Caki2 (cell line): ENCODE measurements at places on chromosomes 5 and 9. TPM values are rescaled to one million over a fixed set of nuclear protein-coding genes. Genes with fewer than 3 reads are reported as not detected.

- peak; percentile 92 for DNase-seq
Measured at GRCh38 chr9:127987103-127987614, 6.4 kb upstream of the EEIG1 start.

DNA sequence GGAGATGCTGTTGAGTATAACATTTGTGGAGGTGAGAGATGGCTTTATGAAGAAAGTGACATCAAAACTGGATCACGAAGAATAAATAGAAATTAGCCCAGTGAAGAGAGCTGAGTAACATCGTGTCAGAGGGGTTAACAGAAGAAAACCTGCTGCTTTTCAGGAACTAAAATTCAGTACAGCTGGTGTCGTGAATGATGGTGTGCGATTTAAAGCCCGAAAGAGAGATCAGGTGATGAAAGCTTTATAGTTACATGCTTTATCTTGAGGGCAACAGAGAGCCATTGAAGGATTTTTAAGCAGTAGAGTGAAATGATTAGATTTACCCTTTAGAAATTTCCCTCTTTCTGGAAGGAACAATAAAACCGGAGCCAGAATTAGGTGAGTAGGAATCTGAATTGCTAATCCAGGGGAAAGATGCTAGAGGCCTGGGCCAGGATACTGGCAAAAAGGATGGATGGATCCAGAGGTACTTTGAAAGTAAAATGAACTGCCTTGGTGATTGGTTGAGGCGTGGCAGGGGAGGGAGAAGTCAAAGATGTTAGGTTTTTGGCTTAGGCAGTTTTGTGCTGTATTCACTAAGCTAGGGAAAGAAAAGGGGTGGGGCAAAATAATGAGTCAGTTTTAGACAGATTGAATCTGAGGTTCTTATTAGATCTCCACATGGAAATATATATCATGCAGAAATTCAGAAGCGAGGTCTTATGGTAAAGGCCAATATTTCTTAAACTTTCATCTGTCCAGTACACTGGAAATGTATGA is 3.4 kb downstream of the LRRC70 start:
- no peak for DNase-seq

DNA sequence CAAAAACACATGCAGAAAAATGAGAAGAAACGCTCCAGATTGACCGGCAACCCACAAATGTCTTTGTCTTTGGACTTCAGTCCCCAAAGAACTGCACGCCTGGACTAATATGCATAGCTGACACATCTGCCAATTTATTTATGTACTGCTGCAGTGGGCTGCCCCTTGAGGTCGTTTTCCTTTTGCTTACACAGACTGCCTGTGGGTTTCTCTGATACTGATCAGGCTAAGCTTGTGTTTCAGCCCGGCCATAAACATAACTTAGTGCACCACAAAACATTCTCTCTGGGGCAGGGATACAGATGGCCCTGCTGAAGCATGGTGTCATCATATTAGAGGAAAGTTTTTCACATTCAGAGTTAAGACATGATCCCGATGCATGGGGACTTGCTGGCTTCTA is 75.4 kb downstream of the NUDT12 start:
- DNase-seq, result no peak

DNA sequence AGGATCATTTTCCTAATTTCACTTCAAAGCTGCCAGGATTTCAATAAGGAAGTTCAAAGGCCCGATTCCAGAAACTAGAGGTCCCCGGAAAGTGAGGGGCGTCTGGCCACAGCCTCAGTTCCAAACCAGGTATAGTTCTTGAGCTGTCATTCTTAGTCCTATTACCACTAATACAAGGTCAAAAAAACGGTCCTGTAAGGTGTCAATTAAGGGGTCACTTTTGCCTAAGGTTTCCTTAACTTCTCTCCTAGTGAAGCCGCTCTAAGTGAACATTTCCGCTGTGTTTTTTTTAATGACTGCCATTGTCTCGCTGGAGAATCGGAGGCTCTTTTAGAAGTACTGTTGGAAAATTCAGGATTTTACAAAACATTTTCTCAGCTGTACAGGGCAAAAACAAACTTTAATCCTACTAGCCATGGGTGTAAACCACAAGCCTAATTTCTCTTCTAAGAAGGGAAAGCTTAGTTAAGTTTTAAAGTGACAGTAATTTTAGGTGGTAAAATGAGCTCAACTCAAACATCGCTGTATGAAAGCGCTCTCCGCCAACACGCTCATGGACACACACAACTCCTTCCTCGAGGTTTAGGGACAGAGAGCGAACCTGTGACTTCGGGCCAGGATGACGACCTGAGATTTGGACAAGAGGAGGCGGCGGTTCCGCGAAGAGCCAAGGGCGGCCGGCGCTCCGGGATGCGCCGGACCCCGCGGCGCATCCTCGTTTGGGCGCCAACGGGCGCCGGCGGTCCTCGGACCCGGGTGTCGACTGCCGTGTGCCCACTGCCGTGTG is 76.7 kb upstream of the IFNE start:
- DNase-seq, result peak; percentile 63

DNA sequence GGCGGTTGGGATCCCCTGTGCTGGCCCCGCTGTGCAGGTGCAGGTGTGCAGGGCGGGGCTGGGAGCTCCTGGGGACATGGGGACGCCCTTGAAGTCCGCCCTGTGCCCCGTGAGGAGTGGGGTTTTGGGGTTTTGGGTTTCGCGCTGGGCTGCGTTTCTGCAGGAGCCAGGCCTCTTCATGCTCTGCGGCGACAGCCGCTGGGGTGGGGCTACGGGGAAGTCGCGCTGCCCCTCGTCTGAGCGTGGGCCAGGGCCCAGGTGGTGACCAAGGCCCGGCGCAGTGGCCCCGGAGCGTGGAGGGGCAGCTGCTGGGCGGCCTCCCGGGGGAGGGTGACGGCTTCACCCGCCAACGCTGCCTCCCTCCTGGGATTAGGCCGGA is 47.8 kb upstream of the IRX4 start:
- DNase-seq, result no peak

- no peak for DNase-seq
Measured at GRCh38 chr5:35859101-35859661, 2.5 kb downstream of the IL7R start.

GRCh38 chr5:96743805-96744204 is 63.9 kb downstream of the ERAP1 start:
- no peak for DNase-seq

DNA sequence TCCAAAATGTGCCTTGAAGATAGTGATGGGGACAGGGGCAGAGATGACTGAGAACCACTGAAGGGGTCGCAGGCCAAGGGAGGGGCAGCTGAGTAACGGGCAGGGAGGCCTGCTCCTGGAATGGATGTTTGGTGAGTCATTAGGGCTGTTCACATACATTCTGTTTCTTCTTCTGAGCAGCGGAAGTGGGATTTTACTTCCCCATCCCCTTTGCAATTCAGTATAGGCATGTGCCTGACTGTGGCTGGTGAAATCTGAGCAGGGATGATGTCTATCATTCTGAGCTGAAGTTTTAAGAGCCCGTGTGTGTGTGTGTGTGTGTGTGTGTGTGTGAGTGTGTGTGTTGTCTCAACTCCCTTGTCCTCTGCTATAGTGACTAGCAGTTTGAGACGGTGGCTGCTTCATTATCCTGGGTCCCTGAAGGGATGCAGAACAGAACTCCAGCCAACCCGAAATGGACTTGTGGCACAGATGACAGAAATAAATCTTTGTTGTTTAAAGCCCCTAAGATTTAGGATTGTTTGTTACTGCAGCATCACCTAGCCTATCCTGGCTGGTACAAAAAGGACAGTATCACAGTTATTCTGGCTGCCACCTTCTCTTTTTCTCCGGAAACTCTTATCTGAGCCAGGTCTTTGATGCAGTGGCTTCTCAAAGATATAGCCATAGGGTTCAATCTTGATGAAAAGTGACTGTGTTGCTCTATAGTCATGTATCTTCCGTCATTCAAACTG is 29.2 kb upstream of the TGFBI start:
- no peak for DNase-seq

- DNase-seq, result peak; percentile 69
Measured at GRCh38 chr5:68534131-68534940, 318.8 kb downstream of the PIK3R1 start.

- no peak for DNase-seq
Measured at GRCh38 chr9:4864234-4864661, 71.5 kb downstream of the RCL1 start.

GRCh38 chr9:124345063-124345462 is 70.2 kb downstream of the PSMB7 start:
- DNase-seq, result no peak

DNA sequence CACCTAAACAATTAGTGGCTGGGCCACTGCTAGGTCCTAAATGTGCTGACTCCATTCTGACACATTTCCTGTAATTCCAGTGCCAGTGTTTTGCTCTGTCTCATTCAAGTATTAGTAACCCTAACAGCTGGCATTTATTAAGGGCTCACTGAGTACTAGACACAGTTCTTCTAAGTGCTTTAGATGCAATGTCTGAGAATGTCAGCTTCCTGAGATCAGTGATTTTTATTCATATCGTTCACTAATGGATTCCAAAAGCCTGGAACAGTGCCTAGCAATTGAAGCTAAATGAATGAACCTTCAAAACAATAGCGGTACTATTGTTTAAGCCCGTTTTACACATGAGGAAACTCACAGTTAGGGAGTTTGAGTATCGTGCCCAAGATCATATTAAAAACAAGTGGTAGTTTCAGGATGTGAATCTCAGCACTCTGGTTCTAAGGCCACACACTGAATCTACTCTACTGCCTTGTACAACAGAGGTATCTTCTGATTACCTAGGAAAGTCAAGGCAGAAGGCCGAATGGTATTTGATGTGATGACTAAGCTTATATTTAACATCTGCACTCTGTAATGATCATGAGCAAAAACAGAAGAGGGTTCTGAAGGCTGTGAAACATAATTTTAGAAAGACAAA is 304.0 kb downstream of the PJA2 start:
- no peak for DNase-seq

GRCh38 chr9:132694144-132694543 is 23.9 kb downstream of the GTF3C4 start:
- DNase-seq, result no peak

DNA sequence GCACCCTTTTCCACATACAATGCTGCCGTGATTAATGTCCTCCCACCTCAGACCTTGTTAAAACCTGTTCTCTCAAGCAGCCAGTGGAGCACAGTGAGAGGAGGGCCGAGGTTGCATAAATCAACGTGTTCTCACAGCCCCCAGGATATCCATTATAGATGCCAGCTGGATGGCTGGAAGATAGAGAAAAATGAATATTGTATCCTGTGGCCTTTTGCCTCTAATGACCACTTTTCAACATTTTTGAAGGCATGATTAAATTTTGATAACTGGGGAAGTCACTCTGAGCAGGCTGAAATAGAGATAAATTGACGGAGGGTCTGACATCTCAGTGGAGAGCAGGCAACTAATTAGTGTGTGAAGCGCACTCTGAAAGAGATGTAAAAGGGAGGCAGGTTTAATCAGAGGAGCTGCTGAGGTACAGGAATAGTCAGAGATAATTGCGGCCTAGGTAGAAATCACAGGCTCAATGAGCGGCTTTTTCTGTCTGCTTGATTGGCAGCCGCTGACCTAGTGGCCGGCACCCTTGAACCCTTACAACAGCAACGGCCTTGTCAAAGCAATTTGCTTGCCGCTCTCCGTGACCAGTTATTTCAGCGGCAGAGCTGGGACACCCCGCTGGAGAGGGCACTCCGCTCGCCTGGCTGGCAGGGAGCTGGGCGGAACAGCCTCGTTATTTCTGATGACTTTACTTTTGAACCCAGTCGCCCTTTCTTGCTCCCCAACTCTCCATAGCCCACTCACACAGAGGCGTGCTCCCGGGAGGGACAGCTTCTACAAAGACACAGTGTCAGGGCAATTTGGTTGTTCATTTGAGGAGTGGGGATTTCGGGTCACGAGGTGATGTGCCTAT is 560.7 kb downstream of the PSAT1 start:
- DNase-seq, result no peak

- DNase-seq, result no peak
Measured at GRCh38 chr5:43304525-43304924, 8.7 kb downstream of the HMGCS1 start.

GRCh38 chr5:11809407-11809806 is 94.8 kb downstream of the CTNND2 start:
- no peak for DNase-seq

DNA sequence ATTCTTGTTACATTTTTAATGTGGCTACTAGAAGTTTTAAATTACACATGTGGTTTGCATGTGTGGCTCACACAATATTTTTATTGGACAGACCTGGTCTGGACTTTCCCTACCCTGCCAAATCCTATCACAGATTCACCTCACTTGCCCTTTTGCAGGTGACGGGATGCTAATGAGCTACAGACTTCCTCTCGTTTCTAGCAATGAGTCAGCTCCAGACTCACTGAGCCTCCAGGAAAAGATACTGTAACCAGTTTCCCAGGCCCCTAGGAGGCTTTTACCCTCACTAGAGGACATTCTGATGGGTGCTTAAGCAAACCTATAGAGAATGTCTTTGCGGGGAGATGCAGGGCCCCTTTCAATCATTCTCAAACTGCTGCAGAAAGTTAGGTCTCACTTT is 135.4 kb downstream of the WDR41 start:
- DNase-seq, result peak; percentile 21

DNA sequence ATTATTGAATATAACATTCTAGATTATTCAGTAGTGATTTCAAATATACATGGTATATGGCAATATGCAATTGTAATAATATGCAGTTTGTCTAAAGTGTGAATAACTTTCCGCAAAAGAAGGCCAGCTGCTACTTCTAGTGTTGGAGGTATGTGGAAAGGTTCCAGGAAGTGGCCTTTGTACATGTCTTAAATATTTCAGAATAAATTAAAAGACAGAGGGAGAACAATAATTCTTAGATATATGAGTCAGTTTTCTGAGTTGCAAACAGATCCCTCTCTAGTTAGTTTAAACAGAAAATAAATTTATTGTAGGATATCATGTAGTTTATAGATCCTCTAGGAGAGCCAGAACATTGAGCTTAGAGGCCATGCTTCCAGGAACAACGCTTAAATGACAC is 210.8 kb upstream of the ELL2 start:
- DNase-seq, result no peak

The SIT1 gene
- total RNA-seq, result not detected in 2 replicates

The PAEP gene
- not detected in 2 replicates for total RNA-seq

The ZNF454 gene
- total RNA-seq, result not detected in 2 replicates

The SH3RF2 gene
- total RNA-seq, result 4.0 and 11.0 TPM in 2 replicates

The DMRT3 gene
- total RNA-seq, result not detected in 2 replicates

The GRXCR2 gene
- total RNA-seq, result not detected in 2 replicates

The AQP3 gene
- not detected in 2 replicates for total RNA-seq

The MEIKIN gene
- total RNA-seq, result not detected in 2 replicates

The PTPRD gene
- total RNA-seq, result 0.35 and 1.1 TPM in 2 replicates

The CCL19 gene
- total RNA-seq, result not detected in 2 replicates

The WHRN gene
- 3.9 and 6.6 TPM in 2 replicates for total RNA-seq

The RASGRF2 gene
- 1.3 and 2.5 TPM in 2 replicates for total RNA-seq
